ENCODE measurements at places on chromosomes 2 and 18.

GRCh38 chr2:14535156-14535555, 97.4 kb upstream of the LRATD1 start:
- H3K4me1 ChIP-seq = no peaks in the 10 kb centered on the region
- H3K4me3 ChIP-seq = no peak overlapping the region
- no peaks in the 10 kb centered on the region for H3K27me3 ChIP-seq

GRCh38 chr2:192005211-192005610, 158.3 kb upstream of the CAVIN2 start:
- DNase-seq = no peak
- no peak overlapping the region for H3K4me3 ChIP-seq

GRCh38 chr2:73703675-73704074, 33.5 kb downstream of the TPRKB start:
- no peaks in the 10 kb centered on the region for H3K36me3 ChIP-seq
- no peaks in the 10 kb centered on the region for H3K27me3 ChIP-seq
- H3K27ac ChIP-seq = no peak overlapping the region
- H3K4me3 ChIP-seq = no peak overlapping the region
- DNase-seq = no peak
- H3K4me1 ChIP-seq = no peaks in the 10 kb centered on the region

DNA sequence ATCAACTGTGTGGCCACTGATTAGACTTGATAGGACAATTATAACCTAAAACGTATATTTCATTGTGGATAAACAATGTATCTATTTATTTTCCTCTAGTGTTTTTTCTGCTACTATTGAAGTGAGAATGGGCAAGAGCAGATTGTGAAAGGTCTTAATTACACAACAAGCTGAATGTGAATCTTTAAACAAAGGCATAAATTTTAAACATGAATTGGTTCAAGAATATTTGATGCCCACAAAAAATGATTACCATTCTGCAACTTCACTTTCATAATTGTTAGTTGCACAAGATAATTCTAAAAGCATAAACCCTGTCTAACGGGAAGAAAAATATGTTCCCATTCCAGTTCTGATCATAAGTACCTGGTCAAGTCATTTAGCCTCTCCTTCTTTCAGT, 285.6 kb downstream of the GULP1 start:
- no peak overlapping the region for H3K4me3 ChIP-seq
- no peak overlapping the region for H3K27ac ChIP-seq
- no peaks in the 10 kb centered on the region for H3K27me3 ChIP-seq

DNA sequence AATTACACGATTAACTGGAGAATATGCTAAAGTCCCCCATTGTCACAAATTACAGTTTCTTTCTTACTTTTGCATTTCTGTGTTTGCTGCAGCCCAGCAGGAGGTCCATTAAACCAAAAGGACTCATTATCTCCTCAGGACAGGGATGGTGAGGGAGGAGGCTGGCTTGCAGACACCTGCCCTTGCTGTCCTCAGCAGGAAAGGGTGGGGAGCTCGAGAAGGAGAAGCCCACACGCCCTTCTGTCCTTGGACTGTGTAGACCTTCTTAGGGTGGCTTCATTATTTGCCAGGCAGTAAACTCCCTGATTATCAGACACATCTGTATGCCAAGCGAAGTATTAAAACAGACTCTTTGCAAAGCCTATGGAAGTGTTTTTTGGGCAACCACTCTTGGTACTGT, 196.0 kb downstream of the LDLRAD4 start:
- no peaks in the 10 kb centered on the region for H3K27me3 ChIP-seq
- no peak overlapping the region for H3K4me3 ChIP-seq
- no peaks in the 10 kb centered on the region for H3K36me3 ChIP-seq

All from esophagus squamous epithelium (tissue), 5 donors.